NCI-H187 (cell line): ENCODE measurements at places on chromosomes 13 and 19.

- DNase-seq = no peak
These were observed 19.8 kb downstream of the EPN1 start for GRCh38 chr19:55694656-55695491.

GRCh38 chr19:35872180-35872579 lies 3.8 kb downstream of the APLP1 start:
- DNase-seq = no peak

DNA sequence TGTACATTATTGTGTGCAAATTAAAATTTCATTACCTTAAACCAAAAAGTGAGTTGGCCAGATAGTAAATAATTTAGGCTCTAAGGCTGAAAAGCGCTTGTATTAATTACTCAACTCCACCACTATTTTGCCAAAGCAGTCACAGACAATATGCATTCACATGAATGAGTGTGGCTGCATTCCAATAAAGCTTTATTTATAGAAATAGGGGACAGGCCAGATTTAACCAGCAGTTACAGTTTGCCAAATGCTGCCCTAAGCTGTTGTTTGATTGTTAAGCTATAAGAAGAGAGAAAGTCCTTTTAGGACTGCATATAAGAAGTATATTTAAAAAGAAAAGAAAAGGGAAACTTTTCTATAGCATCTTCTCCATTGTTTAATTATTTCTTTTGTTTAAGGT lies 342.6 kb downstream of the ITGBL1 start:
- no peak for DNase-seq

DNA sequence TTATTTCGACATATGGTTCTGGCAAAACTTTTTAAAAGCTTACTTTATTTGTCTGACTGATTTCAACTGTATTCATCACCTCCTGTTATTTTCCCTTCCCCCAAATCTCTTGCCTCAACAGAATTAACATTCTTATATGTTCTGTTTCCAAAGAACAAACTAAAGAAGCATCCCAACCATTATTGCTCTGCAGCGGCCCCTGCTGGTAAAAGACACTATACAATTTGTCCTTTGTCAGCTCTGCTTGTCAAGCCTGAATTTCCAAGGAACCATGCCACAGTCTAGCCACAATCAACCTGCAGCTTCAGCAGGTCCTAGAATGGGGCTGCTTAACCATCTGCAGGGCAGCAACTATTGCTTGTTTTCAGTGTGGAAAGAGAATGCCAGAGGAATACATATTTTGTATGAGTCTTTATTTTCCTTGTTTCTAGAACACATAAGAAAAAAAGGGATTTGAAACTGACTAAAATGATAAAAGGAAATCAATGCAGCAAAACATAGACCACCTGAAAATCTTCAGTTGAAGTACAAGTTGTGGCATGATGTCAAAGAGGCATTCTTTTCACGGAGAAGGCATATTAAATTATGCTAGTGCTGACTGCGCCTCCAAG lies 845.3 kb downstream of the DIAPH3 start:
- peak; percentile 60 for DNase-seq

DNA sequence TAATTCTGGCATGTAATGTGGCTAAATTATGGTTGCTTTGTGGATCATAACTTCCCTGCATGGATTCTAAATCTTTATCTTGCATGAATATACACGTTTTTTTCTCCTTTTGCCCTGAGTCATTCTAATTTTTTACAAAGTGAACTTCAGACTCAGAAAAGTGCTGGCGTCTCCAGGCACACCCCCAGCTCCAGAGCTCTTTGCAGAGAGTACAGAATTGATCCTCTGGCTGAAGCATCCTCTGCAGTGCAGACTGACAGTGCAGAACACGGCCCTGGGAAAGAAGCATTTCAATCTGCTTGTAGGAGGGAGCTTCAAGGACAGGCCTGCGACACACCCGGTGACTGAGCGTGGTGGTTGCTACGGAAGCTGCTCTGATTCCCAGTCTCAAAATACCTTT lies 228.1 kb downstream of the FGF9 start:
- DNase-seq = no peak

DNA sequence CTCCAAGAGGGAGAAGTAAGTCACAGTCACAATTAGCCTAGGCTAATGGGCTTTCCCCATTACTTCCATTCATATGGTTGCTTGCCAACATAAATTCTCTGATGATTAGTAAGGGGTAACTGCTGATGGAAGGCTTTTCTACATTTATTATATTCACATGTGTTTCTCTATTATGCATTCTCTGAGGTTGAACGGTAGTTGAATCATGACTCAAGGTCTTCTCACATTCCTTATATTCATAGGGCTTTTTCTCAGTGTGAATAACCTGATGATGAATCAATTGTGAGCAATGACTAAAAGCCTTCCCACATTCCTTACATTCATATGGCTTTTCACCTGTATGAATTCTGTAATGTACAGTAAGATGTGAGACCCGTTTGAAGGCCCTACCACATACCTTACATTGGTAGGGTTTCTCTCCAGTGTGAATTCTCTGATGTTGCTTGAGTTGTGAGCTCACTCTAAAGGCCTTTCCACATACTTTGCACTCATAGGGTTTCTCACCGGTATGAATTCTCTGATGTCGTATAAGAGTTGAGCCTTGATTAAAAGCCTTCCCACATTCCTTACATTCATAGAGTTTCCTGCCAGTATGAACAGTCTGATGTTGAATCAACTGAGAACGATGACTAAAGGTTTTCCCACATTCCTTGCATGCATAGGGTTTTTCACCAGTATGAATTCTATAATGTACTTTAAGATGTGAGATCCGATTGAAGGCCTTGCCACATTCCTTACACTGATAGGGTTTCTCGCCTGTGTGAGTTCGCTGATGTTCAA lies 9.3 kb downstream of the ZNF582 start:
- no peak for DNase-seq

- no peak for DNase-seq
These were observed 19.1 kb downstream of the GPR183 start for GRCh38 chr13:99288089-99288488.

GRCh38 chr13:106865716-106866440 lies 297.9 kb upstream of the ARGLU1 start:
- no peak for DNase-seq

DNA sequence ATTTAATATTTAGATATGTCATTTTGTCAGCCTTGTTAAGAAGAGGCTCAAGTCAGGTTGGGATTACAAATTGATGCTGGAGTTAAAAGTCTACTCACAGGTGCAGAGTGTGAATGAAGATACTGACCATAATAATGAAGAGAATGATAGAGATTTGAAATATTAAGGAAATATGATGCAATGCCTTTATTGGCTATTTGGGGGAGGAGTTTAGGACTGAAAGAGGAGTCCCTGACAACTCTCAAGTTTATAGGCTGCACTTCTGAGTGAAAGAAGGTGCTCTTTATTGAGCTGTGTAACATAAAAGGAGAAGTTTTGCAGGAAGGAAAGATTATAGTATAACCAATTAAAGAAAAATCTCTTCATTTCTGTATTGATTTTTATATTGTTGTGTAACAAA lies 827.7 kb upstream of the PCDH9 start:
- DNase-seq = no peak

- no peak for DNase-seq
These were observed 3.4 kb downstream of the GGN start for GRCh38 chr19:38384209-38385027.

- no peak for DNase-seq
These were observed 224.2 kb downstream of the RGCC start for GRCh38 chr13:41681587-41681986.

DNA sequence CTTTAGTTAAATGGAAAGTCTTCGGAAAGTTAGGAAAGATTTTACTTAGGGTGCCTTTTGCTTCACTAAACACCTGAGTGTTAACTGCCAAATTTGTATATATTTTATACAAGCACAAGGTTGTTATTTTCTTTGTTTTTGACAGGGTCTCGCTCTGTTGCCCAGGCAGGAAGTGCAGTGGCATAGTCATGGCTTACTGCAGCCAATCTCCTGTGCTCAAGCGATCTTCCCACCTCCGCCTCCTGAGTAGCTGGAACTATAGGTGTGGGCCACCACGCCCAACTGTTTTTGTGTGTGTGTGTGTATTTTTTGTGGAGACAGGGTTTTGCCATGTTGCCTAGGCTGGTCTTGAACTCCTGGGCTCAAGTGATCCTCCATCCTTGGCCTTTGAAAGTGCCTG lies 16.2 kb downstream of the KCTD4 start:
- DNase-seq = no peak

- DNase-seq = no peak
These were observed 33.9 kb upstream of the CEACAM21 start for GRCh38 chr19:41541990-41542584.
